Stomach (tissue), 19 donors: ENCODE measurements at places on chromosomes 1 and 21. TPM values are rescaled to one million over a fixed set of nuclear protein-coding genes. Genes with fewer than 3 reads are reported as not detected.
A peak's percentile ranks its signal among the peaks of the same experiment; 100 is the strongest.

The KRTAP19-1 gene
- not detected for polyA plus RNA-seq

The KCNT2 gene
- 0.31 TPM for polyA plus RNA-seq

- DNase-seq, result no peak
- no peaks in the 10 kb centered on the region for H3K27me3 ChIP-seq
- no peaks in the 10 kb centered on the region for H3K36me3 ChIP-seq
- H3K4me1 ChIP-seq, result peaks cover 24% of the 10 kb centered on the region
Observed at GRCh38 chr1:33082575-33083108, 1.7 kb downstream of the AZIN2 start.

DNA sequence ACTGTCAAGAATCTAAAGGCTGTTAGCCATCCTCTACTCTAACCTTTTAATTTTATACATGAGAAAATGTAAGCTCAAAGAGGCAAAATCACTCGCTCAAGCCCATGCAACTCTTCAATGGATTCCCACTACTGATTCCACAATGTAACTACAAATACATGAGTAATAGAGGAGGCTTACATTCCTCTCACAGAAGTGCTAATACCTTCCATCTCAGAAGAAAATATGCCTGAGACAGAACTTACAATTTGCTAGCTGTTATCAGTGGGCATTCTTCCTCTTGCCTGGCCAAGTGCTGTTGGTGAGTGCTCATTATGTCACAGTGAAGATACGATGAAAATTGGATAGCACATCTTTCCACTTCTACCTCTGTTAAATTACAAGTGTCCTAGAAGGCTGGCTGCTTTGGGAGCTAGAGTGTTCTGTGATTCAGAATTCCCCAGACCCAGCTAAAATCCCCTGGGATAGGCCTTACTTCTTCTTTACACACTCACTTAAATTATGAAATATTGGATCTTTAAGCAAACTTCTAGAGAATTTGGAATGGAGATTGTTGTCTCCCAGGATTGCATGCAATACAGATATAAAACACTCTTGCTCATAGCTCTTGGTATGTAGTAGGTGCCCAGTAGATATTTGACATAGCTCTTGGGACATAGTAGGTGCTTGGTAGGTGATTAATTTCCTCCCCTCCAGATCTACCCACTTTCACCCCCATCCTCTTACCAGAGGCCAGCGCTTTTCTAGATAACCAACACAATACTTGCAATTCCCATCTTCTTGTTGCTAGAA, 24.1 kb downstream of the BCL9 start:
- H3K4me3 ChIP-seq, result no peak overlapping the region
- no peaks in the 10 kb centered on the region for H3K36me3 ChIP-seq
- peaks cover 16% of the 10 kb centered on the region for H3K4me1 ChIP-seq

DNA sequence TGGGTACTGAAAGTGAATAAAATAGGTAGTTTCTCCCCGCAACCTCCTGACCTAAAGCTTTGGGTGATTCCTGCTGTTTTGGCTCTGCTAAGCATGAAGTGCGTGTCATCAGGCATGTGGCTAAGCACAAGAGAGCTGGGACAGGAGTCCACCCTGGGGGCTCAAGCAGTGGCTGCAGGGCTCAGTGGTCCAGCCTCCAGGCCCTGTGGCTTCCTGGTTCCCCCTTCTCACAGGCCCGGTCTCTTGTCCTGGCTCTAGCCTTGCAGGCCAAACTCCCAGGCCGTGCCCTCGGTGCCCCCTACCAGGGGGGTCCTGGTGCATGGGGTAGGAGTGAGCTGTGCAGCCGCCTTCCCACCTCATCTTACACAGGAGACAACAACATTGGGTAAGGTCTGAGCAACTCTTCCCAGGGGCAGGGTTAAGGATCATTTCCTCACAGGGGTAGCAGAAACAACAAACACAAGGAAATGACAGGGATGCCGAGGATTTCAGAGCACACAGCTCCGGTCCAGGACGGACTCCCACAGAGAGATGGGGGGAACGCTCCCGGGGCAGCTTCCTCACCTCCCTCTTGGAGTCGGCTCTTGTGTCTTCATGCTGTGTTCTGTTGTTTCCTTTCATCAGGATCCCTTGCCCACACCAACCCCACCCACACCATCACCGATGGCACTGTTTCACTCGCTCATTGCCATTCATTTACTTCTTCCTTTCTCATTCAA, 19.8 kb upstream of the SLC2A1 start:
- no peak overlapping the region for H3K4me3 ChIP-seq
- no peaks in the 10 kb centered on the region for H3K27me3 ChIP-seq
- H3K36me3 ChIP-seq, result no peaks in the 10 kb centered on the region
- DNase-seq, result no peak
- no peak overlapping the region for H3K27ac ChIP-seq
- no peaks in the 10 kb centered on the region for H3K4me1 ChIP-seq

- H3K36me3 ChIP-seq, result no peaks in the 10 kb centered on the region
- peak; percentile 40 for DNase-seq
- H3K4me3 ChIP-seq, result no peak overlapping the region
- H3K4me1 ChIP-seq, result no peaks in the 10 kb centered on the region
Observed at GRCh38 chr1:83818916-83819315, 180.0 kb downstream of the TTLL7 start.

The KCNH1 gene
- polyA plus RNA-seq, result 0.31 TPM

DNA sequence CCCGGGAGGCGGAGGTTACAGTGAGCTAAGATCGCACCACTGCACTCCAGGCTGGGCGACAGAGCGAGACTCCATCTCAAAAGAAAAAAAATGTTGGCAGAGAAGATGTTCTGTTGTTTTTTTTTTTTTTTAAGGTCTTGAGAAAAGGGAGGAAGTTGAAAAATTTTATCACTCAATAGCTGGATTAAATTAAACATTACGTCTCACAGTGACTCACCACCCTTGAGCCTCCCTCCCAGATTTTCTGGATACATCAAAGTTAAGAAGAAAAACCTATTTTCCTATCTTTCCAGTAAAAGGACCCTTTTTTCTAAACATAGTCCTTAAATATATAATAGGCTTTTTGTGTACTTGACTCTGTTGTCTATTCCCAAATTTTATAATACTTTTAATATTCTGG, 35.5 kb downstream of the IFNAR1 start:
- no peak for DNase-seq
- no peaks in the 10 kb centered on the region for H3K27me3 ChIP-seq
- H3K36me3 ChIP-seq, result peaks cover 25% of the 10 kb centered on the region
- H3K4me1 ChIP-seq, result peaks cover 15% of the 10 kb centered on the region
- peak overlapping the region; percentile 75 for H3K27ac ChIP-seq
- H3K4me3 ChIP-seq, result no peak overlapping the region

The TEX38 gene
- polyA plus RNA-seq, result not detected

- H3K36me3 ChIP-seq, result no peaks in the 10 kb centered on the region
- no peak overlapping the region for H3K27ac ChIP-seq
- H3K27me3 ChIP-seq, result no peaks in the 10 kb centered on the region
- no peak for DNase-seq
- H3K4me1 ChIP-seq, result peaks cover 8% of the 10 kb centered on the region
Observed at GRCh38 chr1:234879147-234880080, 249.2 kb downstream of the TOMM20 start.

GRCh38 chr1:97337250-97338030, 583.4 kb downstream of the DPYD start:
- H3K4me1 ChIP-seq, result no peaks in the 10 kb centered on the region
- no peak overlapping the region for H3K4me3 ChIP-seq
- H3K27me3 ChIP-seq, result no peaks in the 10 kb centered on the region
- H3K36me3 ChIP-seq, result no peaks in the 10 kb centered on the region

GRCh38 chr1:201916649-201917249, 28.1 kb downstream of the SHISA4 start:
- peak; percentile 78 for DNase-seq
- H3K27me3 ChIP-seq, result no peaks in the 10 kb centered on the region
- peaks cover 85% of the 10 kb centered on the region for H3K4me1 ChIP-seq

- no peak overlapping the region for H3K4me3 ChIP-seq
- H3K27me3 ChIP-seq, result no peaks in the 10 kb centered on the region
- no peak for DNase-seq
- no peaks in the 10 kb centered on the region for H3K4me1 ChIP-seq
- no peaks in the 10 kb centered on the region for H3K36me3 ChIP-seq
Observed at GRCh38 chr1:3053366-3053980, 15.5 kb upstream of the PRDM16 start.

DNA sequence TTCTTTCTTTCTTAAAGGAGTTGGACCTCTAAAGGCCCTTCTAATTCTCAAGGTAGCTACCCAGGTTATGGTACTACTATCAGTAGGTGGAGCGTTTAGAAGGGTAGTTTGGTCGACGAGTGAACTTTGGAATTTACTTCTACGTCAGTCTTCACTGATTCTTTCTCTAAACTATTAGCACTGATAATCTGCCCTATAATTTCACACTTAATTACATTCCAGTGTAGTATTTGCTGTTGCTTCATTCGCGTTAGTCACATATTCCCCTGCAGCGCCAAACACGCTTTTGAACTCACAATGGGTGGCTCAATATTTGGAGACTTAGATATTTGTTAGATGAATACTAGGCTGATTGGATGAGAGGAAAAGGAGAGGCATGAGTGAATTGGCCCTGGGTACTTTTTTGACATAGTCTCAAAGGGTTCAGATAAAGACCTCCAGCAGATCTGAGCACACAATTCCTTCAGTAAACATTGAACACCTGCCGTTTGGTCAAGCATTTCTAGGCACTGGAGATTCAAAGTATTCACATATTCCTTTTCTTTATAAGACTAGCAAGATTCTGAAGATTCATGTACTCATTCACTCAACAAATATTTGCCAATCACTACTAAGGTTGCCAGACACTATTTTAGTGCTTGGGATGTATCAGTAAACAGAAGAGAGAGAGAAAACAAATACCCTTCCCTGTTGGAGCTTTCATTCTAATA, 929 bp upstream of the FOXJ3 start:
- peak; percentile 61 for DNase-seq
- peaks cover 65% of the 10 kb centered on the region for H3K4me1 ChIP-seq
- H3K27me3 ChIP-seq, result no peaks in the 10 kb centered on the region
- peak overlapping the region; percentile 96 for H3K4me3 ChIP-seq
- H3K36me3 ChIP-seq, result no peaks in the 10 kb centered on the region

DNA sequence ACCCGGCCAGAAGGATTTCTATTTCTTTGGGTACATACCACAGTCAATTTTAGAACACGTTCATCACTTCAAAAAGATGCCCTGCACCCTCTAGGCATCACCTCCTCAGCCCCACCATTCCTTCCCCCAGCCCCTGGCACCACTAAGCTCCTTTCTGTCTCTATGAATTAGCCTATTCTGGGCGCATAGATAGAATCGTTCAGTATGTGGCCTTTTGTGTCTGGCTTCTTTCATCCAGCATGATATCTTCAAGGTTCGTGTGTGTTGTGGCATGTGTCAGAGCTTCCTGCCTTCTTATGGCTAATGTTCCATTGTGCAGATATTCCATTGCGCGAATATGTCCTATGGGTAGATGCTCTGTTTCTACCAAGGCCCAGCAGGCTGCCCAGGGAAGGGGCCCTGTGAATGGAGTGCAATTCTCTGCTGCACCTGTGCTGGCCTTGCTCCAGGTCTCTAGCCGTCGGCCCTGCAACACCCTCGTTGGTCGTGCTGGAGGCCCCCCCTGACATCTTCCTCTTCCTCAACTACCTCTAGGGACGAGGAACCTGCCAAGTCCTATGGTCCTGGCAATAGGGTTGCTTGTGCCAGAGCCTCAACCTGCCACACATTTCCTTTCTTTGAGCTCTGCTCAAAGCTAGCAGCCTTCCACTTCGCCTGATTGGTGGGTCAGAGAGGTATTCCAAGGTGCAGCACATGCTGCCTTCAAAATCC, 113.5 kb downstream of the RIPK4 start:
- no peak for DNase-seq
- H3K36me3 ChIP-seq, result no peaks in the 10 kb centered on the region
- peaks cover 9% of the 10 kb centered on the region for H3K4me1 ChIP-seq
- H3K27ac ChIP-seq, result no peak overlapping the region
